ENCODE measurements at places on chromosomes 2 and 18.
A peak's percentile ranks its signal among the peaks of the same experiment; 100 is the strongest.

GRCh38 chr2:11692966-11693521, 23.0 kb upstream of the NTSR2 start:
- peak; percentile 76 for DNase-seq

DNA sequence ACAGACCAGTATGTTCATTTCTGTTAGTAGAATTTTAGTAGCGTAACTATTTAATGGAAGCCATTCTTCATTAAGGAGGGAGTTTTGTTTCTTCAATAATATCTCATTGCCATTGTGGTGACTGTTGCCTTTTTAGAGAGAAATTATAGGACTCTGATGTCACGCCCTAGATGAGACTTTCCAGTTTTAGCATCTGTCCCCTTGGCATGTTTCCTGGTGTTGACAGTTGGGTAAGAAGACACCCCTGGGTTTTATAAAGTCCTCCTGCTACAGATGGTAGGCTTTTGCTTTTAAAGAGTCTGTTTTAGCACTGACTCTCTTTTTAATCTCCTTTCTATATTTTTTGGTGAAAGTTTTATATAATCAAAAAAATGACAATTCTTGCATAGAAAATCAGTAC, 41.9 kb downstream of the KCNJ3 start:
- DNase-seq = no peak

- no peak for DNase-seq
These were observed 19.5 kb upstream of the HES6 start for GRCh38 chr2:238259061-238260020.

- DNase-seq = no peak
These were observed 1954.1 kb upstream of the CELF4 start for GRCh38 chr18:39519741-39520140.

- DNase-seq = no peak
These were observed 17.9 kb downstream of the REV1 start for GRCh38 chr2:99471654-99472599.

DNA sequence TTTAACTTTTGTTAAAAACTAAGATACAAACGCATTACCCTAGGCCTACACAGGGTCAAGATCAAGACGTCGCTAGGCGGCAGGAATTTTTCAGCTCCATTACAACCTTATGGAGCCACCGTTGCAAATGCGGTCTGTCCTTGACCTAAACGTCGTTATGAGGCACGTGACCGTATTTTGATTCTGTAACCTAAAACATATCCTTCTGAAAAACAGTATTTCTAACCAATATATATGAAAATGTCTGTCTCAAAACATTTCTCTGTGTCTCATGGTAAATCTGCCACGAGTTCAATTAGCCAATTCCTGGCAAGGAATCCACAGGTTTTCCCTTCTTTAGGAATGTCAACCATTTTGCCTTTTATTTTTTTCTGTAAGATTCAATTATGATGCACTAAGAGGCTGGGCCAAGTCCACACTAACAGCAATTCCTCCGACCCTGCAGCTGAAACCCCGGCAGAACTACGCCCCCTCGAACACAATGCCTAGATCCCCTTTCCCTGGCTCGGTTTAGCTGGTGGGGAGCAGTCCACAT, 1.7 kb downstream of the RTN4 start:
- DNase-seq = no peak

- no peak for DNase-seq
These were observed 12.7 kb downstream of the DGUOK start for GRCh38 chr2:73939419-73939818.

- no peak for DNase-seq
These were observed 4.4 kb downstream of the AFF3 start for GRCh38 chr2:100137866-100138570.

- DNase-seq = no peak
These were observed 112.8 kb downstream of the UPP2 start for GRCh38 chr2:158214431-158214830.

GRCh38 chr2:46382331-46383112, 85.3 kb downstream of the EPAS1 start:
- DNase-seq = no peak

DNA sequence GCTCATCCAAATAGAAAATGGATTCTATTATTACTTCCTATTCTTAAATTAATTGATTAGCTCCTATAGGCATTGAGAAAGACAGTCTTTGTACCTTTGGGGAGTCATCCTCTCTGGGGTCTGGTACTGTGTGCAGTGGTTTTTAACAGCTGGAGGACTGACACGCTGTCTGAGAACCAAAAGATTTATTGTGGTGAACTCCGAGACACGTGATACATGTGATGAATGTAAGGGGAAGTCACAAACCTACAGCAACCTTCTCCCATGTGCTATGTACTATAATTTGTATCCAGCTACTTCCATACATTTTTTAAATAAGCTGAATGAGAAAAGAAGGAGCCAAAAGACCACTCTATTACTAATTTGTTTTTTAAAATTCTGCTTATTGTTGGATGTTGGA, 133.7 kb downstream of the GALNT3 start:
- no peak for DNase-seq

- DNase-seq = no peak
These were observed 73.0 kb upstream of the KCTD1 start for GRCh38 chr18:26621161-26622026.

- no peak for DNase-seq
These were observed 50.5 kb downstream of the HNRNPLL start for GRCh38 chr2:38552259-38552658.

GRCh38 chr18:49901862-49902340, 88.6 kb upstream of the ACAA2 start:
- DNase-seq = no peak
